ENCODE measurements at places on chromosomes 7 and 10.

DNA sequence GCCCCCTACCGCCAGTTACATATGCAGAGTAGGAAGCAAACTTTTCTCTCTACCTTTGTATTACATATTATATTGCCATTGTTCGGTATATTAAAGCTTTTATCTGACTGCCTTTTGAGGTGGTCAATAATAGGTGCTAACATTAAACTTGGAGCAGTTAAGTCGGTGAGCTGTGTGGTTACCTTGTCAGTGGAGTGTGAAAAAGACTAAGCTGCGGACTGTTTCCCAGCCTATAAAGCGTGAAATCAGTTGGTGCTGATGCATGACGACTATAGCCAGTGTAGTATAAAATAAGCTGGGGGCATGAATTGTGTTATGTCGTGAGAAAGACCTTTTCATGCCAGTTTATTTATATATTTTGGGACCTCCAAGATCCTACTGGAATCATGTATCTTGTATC is 33.7 kb downstream of the R3HCC1L start:
- no peak for DNase-seq

DNA sequence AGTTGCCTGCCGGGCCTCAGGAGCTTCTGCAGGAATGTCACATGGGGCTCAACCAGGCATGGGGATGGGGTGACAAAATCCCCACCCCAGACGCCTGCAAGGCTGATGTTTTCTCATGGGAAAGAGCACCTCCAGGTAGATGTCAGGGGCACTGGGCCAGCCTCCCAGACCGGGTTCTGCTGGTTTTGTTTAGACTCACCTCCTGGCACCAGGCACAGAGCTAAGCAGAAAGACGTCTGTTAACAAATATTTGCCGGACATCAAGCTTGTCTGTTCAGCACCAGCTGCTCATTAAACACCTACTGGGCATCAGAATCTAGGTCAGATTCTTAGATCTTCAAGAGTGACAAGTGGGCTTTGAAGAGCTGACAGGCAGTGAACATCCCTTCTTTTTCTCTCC is 34.9 kb upstream of the TCERG1L start:
- no peak for DNase-seq

- no peak for DNase-seq
Observed at GRCh38 chr10:47339759-47340607, 8.2 kb upstream of the RBP3 start.

DNA sequence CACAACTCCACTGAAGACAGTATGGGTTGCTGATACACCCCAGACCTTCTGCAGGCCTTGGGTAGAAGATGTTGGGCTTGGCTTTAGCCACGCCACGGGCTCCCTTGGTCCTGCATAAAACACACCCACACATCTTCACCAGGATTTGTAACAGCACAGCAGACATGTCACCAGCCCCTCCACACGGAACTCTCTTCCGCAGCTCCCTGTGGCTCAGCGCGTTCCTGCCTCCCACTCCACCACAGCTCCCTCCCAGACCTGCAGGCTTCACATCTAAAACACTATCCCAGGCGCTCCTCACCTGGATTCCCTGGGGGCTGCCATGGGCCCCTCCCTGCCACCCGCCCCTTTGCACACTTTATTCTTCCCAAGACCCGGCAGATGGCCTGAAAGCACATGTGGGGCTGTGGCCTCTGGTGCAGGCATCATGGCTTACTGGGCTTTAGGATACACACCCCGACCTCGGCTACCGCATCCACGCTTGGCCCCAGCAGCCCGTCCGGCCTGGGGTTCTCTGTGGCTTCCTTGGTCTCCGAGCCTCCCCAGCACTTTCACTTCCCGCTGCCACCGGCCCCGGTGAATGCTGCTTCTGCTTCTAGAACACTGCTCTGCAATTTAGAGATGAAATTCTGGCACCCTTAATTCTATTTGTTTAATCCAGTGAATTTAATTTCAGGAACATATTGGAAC is 432.9 kb downstream of the DNAJB6 start:
- no peak for DNase-seq

DNA sequence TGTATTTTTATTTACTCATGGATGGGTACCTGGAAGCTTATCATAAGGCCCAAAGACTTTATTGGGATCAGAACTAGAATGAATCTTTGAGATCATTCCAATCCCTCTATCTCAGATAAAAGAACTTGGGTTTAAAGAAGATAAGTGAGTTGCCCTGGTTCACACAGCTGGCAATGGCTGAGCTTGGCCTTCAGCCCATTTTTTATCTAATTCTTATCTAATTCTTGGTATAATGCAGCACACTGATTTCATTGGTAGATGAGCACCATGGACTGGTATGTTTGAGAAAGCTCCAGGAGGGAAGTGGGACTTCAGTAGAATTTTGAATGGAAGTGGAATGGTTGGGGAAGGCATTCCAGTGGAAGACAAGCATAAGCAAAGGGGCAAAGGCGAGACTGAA is 558.9 kb downstream of the REEP3 start:
- no peak for DNase-seq

GRCh38 chr10:6130848-6131470 is 42.1 kb downstream of the RBM17 start:
- no peak for DNase-seq

DNA sequence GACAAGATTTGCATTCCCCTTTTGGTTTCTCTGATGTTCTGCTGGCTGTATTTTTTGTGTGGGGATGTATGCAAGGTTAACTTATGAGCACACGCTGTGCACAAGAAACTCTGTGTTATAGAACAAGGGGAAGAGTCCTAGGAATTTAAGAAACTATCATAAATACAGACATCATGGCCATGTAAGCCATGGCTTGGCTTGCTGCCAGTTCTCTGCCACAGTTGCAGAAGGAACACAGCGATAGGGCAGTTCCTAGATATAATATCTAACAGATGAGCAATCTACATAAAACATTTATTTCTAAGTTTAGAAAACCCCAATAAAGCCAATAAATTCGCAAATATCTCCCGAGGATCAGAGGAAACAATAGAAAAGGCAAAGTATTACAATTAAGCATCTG is 153.3 kb downstream of the LRRTM3 start:
- no peak for DNase-seq

- DNase-seq: no peak
Observed at GRCh38 chr10:36109399-36110023, 467.4 kb upstream of the FZD8 start.

- DNase-seq: no peak
Observed at GRCh38 chr10:26571655-26572054, 125.8 kb upstream of the PDSS1 start.

GRCh38 chr7:127233630-127234029 is 19.1 kb downstream of the GRM8 start:
- no peak for DNase-seq

- no peak for DNase-seq
Observed at GRCh38 chr7:112546723-112547513, 66.1 kb downstream of the LSMEM1 start.

Data from neuronal stem cell (in vitro differentiated cells).